GM23248 (cell line): ENCODE measurements at places on chromosomes 11 and 22.

DNA sequence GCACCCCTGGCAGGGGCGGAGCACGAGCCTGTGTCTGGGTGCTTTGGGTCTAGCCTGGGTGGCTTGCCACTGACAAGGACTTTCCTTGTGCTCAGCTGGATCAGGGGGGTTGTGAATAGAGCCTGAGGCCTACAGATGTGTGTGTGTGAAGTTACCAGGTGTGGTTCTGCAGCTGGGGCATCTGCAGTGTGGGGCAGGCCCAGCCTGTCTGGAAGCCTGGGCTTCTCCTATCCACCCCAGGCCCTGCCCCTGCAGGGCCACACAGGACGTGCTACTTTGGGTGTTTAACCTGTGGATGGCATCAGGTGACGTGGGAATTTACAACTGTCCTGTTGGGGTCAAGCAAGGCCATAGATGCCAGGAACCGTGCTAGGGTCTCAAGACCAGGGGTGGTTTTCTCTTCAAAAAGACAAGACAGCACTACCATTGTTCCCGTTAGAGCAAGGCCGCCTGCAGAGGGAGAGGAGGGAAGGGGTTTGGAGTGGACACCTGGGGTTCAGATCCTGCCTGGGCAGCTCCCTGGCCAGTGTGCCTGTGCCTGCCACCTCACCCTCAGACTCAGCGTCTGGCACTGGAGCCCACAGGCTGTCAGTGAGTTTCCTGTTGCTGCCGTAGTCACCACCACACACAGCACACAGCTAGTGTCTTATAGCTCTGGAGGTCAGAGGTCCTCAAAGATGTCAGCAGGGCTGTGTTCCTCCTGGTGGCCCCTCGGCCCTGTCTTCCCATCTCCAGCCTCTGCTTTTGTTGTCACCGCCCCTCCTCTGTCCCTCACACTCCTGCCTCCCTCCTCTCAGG lies 31.6 kb downstream of the CTTN start:
- no peak for DNase-seq

DNA sequence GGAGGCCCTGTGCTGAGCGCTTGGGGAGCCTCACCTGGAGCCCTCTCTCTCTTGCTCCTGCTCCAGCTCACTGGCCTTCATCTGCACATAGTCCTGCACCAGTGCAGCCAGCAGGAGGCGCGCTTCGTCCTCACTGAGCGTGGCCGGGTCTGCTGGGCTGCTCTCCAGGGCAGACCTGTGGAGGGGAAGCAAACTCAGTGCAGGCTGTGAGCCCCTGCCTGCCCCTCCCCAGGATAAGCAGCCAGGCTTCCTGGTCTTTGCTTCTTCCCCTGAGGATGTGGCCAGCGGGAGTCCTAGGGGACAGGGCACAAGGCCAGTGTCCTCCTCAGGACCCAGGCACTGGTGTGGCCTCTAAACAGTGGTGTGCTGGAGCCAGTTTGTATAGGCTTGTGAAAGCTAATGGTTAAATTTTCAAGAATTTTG lies 2.2 kb downstream of the CALCA start:
- peak; percentile 51 for DNase-seq

DNA sequence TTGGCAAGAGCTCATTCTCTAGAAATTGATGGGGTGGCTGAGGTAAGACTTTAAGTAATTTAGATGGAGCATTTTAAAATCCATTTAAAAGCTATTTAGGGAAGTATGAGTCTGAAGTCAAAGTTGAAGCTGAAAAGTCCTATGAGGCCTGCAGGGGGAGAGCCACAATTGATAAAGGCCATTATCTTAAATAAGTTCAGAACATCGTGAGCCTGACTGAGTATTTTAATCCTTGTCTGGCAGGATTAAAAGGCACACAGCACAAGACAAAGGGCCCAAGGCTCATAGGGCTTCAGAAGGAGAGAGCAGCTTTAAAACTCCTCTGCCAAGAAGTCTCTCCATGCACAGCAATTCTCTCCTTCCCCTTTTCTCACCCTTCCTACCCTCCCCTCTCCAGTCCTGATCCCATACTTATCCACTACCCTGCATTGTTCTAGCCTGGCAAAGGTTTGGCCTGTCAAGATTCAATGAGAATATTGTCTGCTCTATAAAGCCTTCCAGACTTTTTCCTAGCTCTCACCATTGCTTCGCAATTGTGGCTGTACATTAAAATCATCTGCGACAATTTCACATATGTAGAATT lies 1312.9 kb downstream of the FAM181B start:
- DNase-seq, result no peak

DNA sequence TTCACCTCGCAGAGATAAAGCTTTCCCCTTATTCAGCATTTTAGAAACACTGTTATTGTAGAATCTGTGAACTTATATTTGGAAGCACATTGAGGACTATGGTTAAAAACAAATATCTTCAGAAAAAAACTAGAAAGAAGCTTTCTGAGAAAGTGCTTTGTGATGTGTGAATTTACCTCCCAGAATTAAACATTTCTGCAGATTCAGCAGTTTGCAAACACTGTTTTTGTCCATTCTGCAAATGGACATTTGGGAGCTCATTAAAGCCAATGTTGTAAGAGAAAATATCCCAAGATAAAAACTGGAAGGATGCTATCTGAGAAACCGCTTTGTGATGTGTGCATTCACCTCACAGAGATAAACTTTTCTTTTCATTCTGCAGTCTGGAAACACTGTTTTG lies 272.7 kb downstream of the OR4A5 start:
- no peak for DNase-seq

DNA sequence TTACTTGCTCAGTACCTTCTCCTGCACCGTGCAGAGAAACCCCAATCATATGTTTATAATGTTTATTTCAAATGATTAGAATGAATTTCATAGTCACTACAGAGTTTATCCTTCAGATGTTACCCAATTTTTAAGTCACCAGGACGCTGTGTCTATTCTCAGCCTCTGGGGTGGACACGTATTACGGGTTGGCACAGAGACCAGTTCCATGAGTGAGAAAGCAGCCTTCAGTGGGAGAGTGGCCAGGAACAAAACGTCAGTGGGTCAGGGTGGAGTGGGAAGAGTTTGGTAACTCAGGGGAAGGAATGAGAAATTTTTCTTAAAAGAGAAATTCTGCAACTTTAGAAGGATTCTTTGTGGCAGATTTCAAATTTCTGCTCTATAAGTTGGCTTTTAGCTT lies 77.1 kb upstream of the MTMR2 start:
- DNase-seq, result peak; percentile 96

GRCh38 chr11:6566704-6567370 lies 36.6 kb downstream of the RRP8 start:
- no peak for DNase-seq

GRCh38 chr11:63622323-63622722 lies 8.1 kb upstream of the PLAAT3 start:
- no peak for DNase-seq

DNA sequence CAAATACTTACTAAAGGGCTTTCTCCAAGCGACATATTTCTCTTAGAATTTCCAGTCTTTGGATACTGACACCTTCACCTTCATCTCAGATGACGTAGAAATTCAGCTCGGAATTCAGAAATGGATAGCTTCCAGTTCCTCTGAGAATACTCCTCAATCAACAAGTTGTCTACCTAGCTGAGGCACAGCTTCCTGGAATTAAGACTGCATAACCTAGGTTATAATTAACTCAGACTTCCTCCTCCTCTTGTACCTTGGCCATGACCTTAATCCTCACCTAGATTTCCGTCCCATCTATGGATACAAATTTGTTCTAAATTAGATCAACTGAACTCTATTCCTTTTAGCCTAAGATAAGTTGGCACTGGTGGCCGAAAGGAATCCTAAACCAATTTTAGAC lies 17.4 kb downstream of the ATP5MG start:
- DNase-seq, result no peak

DNA sequence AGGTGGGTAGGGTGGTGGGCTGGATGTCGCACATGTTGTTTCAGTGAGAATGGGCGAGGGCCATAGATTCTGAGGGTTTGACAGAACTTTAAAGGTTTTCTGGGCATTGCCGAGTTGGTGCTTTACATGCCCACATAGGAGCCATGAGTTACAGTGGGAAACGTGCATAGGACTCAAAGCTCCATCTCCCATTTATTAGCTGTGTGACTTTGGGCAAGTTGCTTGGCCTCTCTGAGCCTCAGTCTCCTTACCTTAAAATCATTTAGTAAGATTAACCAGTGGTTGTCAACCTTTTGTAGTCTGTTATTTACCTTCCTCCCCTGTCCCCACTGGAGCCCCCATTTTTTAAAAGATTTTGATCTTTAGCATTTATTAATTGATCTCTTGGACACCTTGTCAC lies 67.4 kb downstream of the SYT13 start:
- DNase-seq, result no peak

DNA sequence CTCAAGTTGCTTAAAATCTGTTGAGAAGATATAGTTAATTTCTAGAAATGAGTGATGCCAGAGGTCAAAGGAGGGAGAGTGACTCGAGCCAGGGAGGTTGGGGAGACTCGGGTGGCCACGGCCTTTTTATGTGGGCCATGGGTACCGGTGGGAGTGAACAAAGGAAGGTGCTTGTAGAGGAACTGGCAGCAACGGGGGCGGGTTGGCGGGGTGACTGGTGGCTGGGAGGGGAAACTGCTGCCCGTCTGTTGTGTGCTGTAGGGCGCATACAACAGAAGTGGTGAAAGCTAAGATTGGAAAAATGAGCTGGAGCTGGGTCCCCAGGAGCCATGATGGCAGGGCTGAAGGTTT lies 5.4 kb downstream of the DAGLA start:
- DNase-seq, result no peak

GRCh38 chr11:33394431-33395109 lies 137.4 kb downstream of the HIPK3 start:
- DNase-seq, result no peak

GRCh38 chr11:119764108-119764868 lies 35.3 kb upstream of the NECTIN1 start:
- DNase-seq, result peak; percentile 91

DNA sequence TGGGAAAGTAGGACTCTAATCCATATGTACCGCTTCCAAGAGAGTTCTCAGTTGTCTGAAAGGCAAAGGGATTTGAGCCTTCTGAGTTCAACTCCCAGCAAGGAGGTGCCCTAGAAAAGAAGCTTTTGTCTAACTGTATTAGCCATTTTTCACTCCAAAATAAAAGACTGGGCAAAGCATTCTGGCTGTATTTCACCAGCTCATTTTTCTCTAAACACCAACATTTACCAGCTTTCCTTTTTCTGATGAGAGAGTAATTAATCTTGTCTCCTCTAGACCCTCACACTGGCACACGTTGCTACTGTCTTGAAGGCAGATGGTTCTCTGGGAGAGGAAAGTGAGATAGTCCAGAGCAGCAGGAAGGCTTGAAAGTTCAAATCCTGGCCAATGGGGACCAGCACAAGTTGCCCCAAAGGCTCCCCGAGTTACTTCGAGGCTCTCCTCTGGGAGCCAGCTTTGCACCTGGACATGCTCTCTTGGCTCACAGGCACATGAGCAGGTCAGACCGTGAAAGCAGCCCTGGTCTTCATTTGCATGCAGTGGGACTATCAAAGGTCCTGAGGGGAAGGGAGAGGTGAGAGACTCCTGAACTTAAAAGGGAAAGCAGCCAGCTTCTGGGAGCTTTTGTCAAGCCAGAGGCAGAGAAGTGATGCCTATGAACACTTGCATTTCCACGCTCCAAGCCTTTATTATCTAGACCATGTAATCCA lies 100.0 kb downstream of the NTM start:
- no peak for DNase-seq

DNA sequence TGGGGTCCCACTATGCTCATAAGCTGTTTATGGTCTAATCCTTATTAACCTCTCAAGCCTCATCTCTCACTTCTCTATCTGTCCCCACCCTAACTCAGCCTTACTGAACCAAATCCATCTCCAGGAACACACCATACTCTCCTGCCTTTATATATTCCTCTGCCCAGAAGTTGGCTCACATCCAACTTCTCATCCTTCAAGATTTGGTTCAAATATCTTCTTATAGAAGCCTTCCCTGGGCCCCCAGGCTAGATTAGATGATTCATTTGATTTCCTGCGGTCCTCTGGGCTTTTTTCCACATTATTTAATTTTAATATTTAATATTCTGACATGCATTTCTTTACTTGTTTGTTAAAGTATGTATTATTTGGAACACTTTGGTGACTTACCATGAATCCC lies 23.2 kb downstream of the MEI1 start:
- no peak for DNase-seq

GRCh38 chr11:133677387-133677786 lies 145.1 kb upstream of the OPCML start:
- DNase-seq, result no peak

DNA sequence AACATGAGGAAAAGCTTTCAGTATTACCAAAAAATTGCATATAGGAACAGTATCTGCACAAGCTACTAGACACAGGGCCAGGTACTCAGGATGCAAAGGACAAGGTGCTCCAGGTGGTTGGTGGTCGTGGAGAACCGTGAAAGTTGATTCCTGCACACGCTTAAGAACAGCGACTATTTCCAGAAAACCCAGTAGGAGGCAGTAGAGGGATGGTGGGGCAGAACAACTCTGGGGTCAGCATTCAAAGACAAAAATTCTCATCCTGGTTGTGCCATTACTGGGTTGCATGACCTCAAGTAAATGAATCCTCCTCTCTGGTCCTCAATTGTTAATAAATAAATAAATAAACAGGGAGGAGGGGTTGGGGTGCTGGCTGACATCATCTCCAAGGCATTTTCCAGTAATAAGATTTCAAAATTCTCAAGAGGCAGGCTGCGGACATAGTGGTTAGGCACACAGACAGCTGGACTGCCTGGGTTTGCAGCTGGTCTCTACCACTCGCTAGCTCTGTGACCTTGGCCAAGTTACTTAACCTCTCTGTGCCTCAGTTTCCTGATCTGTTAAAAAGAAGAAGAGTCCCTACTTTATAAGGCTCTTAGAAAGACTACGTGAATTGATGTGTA lies 89.6 kb downstream of the ISX start:
- no peak for DNase-seq

- DNase-seq, result no peak
Observed at GRCh38 chr11:62413060-62413696, 5.7 kb upstream of the SCGB1A1 start.

DNA sequence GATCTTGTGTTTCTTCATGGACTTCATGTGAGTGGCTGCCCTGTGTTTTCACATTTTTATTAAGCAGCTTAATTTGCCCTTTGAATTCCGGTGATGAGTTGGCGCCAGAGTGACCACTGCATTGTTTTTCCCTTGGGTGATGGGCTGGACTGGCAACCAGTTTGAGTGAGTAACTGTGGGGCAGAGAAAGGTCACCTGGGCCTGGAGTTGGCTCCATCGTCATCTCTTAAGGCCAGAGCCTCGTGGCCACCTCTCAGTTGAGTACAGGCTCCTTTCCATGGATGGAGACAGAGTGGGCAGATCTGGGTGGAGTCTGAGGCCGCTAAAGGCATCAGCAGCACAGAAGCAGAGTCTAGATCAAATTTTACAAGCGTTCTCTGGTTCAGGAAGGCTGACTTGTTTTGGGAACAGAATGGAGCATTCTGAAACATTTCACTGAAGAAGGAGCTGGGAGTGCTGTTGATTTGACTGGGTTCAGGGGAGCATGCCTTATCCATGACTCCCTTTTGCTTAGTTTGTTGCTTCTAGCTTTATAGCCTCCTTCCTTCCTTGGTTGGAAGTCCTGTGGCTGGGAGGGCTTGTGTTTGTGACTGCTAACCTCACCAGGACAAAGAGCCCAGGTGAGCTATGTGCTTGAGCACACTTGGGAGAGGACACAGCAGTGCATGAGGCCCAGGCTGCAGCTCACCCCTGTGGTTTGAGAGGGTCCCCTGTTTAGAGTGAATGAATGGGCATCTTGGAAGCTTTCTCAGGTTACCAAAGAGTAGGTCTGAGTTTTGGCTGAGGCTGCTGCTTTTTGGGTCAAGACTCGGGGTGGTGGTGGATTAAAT lies 7.8 kb downstream of the BCR start:
- DNase-seq, result peak; percentile 38

GRCh38 chr11:76008474-76008873 lies 193.5 kb downstream of the UVRAG start:
- DNase-seq, result peak; percentile 80
